Fibroblast of skin of back (primary cell): ENCODE measurements at places on chromosomes 7 and 10.

GRCh38 chr10:34024693-34025425 is 690.4 kb upstream of the NRP1 start:
- DNase-seq, result no peak

DNA sequence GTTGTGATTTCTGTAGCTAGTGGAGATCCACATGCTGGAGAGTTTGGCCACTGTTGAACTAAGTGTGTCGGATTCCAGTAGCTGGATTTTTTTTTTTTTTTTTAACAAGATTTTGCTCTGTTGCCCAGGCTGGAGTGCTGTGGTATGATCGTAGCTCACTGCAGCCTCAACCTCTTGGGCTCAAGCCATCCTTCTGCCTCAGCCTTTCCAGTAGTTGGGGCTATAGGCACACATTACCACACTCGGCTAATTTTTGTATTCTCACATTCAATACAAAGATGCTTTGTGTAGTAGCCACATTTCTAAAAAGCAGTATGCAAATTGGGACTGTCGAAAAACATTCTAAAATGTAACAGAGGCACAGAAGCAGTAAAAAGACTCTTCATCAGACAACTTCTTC is 63.5 kb downstream of the RABGEF1 start:
- DNase-seq, result no peak

GRCh38 chr7:129955993-129956543 is 3.3 kb upstream of the UBE2H start:
- DNase-seq, result no peak

- no peak for DNase-seq
Measured at GRCh38 chr10:69078311-69078710, 9.6 kb upstream of the SRGN start.

DNA sequence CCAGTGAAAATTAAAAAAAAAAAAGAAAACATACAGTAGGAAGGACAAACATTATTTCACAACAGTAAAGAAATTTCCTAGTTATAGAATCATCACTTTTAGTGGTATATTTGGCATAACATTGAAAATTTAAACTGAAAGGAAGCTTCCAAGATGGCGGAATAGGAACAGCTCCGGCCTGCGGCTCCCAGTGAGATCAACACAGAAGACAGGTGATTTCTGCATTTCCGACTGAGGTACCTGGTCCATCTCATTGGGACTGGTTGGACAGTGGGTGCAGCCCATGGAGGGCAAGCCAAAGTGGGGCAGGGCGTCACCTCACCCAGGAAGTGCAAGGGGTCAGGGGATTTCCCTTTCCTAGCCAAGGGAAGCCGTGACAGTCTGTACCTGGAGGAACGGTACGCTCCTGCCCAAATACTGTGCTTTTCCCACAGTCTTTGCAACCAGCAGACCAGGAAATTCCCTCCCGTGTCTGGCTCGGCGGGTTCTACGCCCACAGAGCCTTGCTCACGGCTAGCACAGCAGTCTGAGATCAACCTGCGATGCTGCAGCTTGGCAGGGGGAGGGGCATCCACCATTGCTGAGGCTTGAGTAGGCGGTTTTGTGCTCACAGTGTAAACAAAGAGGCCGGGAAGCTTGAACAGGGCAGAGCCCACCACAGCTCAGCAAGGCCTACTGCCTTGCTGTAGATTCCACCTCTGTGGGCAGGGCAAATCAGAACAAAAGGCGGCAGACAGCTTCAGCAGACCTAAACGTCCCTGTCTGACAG is 19.4 kb downstream of the PON3 start:
- no peak for DNase-seq

- no peak for DNase-seq
Measured at GRCh38 chr7:106199813-106200364, 84.9 kb downstream of the NAMPT start.

DNA sequence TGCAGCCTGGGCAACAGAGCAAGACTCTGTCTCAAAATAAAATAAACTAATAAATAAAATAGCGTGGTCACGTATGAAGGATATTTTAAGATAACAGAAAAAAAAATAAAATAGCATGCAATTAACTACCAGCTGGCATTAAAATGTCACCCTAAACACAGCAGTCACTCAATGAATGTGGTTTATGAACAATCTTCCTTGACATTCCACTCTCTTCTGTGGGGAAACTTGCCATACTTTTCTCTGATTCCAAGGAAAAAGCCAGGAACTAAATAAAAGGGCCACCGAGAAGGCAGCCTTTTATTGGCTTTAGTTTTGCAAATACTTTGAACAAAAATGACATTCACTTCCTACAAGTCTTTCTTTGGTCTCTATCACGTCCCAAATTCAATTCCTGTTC is 266.6 kb downstream of the PARD3 start:
- DNase-seq, result peak; percentile 12

DNA sequence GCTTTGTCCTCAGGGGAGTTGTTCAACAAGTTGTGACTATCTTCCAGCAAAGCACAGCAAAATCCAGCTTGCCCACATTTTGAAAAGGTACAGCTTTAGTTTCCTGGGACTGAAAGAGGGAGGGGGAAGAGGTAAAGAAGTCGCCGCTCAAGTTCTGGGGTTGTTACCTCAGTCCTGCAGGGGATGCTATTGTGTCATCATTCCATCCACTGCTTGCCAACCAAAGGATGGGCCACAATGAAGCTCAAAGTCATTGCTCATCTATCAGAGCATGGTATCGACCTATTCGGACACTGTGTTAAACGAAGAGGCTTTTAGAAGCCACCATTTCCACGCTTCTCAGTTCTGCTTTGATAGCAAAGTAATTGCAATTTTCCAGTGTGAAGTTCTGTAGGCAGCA is 34.3 kb downstream of the NPY start:
- no peak for DNase-seq

DNA sequence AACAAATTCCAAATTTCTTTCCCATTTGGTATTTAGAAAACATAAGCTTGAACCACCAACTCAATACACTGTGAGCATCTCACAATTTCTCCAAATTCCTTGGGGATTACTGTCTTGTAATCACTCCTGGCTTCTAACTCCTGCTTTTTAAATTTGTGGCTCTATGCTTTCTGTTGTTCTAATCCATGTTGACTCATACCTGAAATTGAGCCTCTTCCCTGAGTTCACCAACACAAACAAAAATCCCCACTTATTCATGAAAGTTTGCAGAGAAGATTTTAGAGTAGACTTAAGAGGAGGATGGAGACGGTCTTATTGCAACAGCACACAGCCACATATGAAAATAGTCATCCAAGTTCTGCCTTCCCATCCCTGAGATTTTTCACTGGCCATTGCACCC is 252.5 kb downstream of the PTEN start:
- peak; percentile 61 for DNase-seq

DNA sequence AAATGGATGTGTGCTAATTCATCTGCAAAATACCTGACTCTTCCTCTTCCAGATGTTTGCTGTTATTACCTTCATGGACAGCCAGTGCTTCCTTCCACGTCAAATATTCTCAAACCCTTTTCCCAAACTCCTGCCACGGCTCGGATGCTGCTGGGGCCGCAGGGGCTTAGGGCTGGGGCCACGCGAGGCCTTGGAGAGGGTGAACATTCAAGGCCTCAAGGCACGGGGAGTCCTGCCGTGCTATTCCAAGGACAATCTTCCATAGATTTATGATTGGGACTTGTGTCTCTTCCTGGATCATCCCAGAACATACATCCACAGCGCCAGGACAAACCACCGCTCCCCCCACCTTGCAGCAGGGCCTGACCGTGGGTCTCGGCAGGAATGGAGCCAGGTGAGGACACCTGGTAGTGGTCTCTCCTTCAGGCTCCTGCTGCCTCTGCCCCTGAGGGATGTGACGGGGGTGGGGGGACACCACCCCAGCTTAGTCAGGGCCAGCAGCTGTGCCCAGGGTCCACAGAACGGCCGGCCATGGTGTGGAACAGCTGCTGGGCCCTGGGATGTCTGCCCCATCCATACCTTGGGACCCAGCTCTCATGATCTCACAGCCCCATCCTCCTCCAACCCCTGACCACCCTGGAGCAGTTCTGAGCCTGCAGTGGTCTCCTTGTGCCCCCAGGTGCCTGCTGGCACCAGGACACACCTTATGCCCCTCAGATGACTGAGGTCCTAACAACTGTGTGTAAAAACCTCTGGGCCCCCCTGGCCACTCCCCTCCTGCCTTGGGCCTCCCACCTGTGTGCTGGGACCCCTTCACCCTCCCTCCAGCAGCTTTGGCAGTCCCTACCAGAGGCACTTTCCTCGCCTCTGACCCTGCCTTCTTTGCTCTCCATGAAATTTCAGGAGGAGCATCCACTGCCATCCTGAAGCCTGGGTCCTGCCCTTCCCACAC is 16.7 kb downstream of the VIPR2 start:
- no peak for DNase-seq

GRCh38 chr10:84197643-84198042 is 3.3 kb downstream of the CDHR1 start:
- no peak for DNase-seq

GRCh38 chr7:91636129-91636724 is 244.3 kb downstream of the MTERF1 start:
- DNase-seq, result peak; percentile 14

- DNase-seq, result no peak
Measured at GRCh38 chr10:81696609-81697388, 178.2 kb upstream of the NRG3 start.

DNA sequence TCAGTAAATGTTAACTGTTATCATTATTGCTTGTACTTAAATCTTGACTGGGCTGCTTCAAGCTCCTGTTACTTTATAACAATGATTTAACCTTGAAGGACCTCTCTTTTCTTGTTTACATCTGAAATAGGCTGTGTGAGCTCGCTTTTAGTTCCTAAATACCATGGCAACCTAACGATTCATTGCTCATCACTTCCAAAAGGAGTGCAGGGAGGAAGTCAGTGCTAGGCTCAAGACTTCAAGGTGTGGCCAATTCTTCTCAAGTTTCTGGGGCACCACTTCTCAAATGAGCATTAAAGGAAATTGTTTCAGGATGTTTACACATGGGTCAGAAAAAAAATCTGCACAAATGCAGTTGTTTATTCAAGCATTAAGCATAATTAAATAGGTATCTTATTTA is 284.2 kb downstream of the MTERF1 start:
- no peak for DNase-seq

- DNase-seq, result peak; percentile 31
Measured at GRCh38 chr10:113609704-113610108, 54.1 kb downstream of the NRAP start.

GRCh38 chr10:6607778-6608177 is 27.7 kb upstream of the PRKCQ start:
- no peak for DNase-seq

GRCh38 chr10:10598297-10598696 is 419.4 kb upstream of the CELF2 start:
- no peak for DNase-seq

- DNase-seq, result peak; percentile 3
Measured at GRCh38 chr10:48885376-48885775, 54.3 kb downstream of the LRRC18 start.

GRCh38 chr10:101130984-101131961 is at the start of gene TLX1:
Gene TLX1, plus strand, starts transcription at chr10:101131300. Its CDS starts 242 bp downstream, at chr10:101131542.
- DNase-seq, result no peak

- no peak for DNase-seq
Measured at GRCh38 chr7:50346545-50347497, 42.3 kb downstream of the IKZF1 start.

DNA sequence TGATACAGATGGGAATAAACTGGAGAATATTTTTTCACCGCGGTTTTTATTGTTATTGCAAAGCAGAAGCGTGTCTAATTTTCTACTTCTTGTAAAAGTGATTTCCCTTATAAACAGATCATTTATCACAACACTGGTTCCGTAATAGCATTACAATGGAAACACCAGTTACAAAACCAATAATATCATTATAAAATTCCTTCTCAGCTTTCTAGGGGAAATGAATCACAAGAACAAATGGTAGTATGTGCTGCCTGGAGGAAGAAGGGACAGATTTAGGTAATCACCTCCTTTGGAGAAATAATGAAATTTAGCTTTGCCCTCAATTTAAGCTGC is 2.4 kb upstream of the CCDC6 start:
- no peak for DNase-seq

- no peak for DNase-seq
Measured at GRCh38 chr10:62457598-62457997, 83.4 kb downstream of the ZNF365 start.

- DNase-seq, result peak; percentile 60
Measured at GRCh38 chr10:35340975-35341374, 4.7 kb downstream of the CCNY start.

- DNase-seq, result no peak
Measured at GRCh38 chr10:70558295-70558694, 44.2 kb downstream of the PRF1 start.

DNA sequence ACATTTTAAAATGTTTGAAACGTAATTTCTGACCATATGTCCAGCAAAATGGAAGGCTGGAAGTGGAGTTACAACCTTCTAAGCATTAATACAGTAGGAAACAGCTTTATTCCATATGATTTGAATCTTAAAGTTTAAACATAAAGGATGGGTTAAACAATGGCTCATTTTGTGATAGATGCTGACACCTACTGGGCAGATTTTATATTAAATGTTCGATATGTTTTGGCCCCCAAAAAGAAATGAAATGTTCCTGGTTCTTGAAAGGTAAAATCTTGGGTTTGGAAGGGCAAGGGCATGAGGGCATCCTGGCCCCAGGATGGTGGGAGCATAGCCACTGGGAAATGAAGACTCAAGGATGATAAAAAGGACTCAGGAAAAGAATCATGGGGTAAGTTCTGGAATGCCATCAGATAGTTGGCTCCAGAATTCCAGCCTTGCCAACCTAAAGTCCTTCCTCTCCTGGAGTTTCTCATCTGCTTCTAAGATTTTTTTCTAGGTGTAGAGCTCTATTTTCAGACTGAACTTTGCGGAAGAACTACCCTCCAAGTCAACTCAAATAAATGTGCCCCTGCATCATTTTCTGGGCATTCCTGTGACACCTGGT is 34.6 kb upstream of the SLC35G1 start:
- DNase-seq, result peak; percentile 15

DNA sequence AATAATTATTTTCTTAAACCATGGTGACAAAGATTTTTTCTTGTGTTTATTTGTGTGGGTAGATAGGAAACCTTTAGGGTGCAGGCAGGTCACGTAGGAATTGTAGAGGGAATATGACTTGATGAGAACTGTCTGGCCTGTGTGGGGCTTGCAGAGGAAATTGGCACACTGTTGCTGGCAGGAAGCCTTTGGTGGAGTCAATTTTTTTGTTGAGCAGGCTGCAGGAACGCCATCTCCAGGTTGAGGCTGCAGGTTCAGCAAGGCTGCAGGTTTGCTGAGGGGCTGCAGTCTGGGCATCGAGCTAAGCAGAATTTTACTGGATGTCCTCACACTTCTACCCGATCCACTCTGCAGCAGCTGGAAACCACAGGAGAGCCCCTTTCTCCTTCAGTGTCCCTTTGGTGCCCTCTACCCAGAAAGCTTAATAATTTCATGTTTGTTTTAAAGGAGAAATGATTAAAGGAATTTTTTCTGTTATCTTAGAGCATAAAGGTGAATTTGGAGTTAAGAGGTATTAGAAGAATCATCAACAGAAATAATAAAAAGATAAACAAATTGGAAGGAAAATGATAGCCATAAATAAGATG is 37.0 kb downstream of the TBC1D12 start:
- peak; percentile 4 for DNase-seq

DNA sequence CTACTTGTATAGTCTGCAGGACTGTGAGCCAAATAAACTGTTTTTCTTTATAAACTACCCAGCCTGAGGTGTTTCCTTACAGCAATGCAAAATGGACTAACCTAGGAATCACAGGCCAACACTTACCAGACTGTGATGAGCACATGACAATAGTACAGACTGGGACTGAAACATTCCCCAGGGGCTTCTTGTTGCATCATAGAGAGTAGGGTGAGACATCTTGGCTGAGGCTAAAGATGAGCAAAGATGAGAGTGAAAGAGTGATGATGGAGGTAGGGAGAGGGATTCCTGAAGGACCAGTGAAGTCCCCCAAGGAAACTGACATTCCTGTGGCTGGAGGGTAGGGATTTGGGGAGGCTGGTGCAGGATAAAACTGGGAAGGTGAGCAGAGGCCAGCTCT is 194.4 kb downstream of the TPST1 start:
- DNase-seq, result peak; percentile 26
